ENCODE measurements at places on chromosomes 11 and 22.

GRCh38 chr11:108002476-108002875 lies 6.2 kb upstream of the CUL5 start:
- no peak for DNase-seq

DNA sequence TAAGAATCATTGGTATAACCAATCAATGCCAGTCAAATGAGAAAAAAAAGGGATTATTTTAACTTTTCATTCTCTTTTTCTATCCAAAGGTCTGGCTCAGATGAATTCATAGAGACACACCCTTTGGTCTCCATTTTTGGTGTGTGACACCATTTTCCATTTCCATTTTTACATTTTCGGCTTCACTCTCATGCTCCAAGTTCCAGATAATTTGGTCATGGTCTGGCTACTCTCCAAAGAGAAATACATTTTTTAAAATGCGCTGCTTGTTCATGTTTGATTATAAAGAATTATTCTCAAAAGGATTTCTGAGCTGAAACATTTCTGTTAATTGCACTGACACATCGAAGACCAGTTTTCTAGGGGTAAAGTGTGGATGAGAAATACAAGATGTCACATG lies 51.6 kb upstream of the FIBIN start:
- no peak for DNase-seq

- DNase-seq = no peak
Measured at GRCh38 chr11:97454988-97455387, 1065.2 kb downstream of the JRKL start.

DNA sequence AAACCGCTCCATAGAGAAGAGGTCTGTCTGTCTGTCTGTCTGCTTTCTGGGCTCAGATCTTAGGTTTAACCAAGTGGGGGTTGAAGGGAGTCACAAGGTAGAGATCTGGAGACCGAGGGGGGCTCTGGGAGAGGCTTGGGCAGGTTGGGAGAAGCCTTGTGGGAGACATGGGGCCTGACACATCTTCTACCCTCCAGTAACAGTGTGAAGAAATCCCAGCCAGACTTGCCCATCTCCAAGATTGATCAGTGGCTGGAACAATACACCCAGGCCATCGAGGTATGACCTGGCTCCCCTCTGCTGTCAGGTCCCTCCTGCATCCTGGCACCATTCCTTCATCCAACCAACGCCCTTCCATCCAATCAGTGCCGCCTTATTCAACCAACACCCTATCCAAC lies 7.4 kb downstream of the PRR33 start:
- no peak for DNase-seq

DNA sequence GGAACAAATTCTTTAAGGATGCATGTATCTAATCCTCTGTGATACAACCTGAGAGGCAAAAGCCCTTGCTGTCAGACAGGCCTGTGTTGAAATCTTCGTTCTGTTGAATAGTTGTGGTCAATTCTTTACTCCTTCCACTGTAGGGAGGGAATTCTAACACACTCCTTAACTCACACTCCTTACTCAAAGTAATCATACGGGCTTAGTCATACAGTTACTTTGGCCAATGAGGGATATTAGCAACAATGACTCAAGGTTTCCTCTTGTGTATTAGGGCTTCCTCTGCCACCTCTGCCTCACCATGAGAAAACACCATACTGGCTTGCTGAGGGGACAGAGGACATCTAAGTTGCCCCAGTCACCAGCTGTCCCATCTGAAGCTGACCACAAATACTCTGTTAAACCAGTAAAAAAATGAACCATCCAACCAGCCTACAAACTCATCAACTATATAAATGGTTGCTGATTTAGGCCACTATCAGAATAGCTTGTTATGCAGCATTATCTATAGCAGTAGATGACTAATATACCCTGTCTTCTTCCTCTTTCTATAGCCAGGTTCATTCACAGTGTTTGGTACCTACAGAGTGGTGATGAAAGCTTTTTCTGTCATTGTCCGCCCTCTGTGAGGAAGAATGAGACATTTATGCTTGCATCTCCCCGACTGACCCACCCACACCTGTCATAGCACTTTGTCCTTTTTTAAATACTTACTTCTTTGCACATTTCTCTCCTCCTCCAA lies 322.8 kb upstream of the SYN3 start:
- no peak for DNase-seq

DNA sequence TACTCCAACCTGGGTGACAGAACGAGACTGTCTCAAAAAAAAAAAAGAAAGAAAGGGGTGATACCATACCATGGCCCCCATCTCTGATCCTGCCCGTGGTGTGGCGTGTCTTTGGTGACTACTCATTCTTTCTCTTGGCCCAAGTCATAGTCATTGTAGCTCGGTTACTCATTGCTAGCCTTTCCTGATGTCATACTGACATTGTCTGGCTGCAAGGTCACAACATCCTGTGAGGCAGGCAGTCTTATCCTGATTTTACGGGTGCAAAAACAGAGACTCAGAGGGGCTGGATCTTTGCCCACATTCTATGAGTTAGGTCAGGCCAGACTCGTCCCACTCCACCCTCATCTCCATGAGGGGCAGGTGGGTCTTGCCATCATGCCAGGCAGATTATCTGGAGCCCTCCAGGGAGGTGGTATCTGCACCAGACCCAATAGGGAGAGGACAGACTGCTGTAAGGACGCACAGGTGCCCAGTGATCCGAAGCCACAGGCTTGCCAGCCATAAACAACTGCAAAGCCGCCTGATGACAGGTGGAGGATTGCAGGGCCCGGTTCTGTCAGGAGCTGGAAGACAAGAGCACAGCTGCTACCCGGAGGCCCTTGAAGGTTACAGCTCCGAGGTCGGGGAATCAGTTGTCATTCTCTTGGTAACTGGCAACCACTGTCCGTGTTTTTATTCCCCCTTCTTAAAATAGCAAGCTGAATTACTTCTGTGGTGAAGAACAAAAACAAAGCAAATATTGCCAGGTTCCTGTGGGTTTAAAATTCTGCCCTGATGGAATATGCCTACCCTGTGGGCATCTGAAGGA lies 13.8 kb downstream of the TOM1 start:
- DNase-seq = no peak

Data from ELF-1 (cell line).